ENCODE measurements at places on chromosomes 11 and 22.

GRCh38 chr11:69292221-69292648 is 1.7 kb upstream of the MYEOV start:
- DNase-seq, result peak; percentile 28

GRCh38 chr11:1699771-1700170 is 2.8 kb downstream of the KRTAP5-6 start:
- no peak for DNase-seq

DNA sequence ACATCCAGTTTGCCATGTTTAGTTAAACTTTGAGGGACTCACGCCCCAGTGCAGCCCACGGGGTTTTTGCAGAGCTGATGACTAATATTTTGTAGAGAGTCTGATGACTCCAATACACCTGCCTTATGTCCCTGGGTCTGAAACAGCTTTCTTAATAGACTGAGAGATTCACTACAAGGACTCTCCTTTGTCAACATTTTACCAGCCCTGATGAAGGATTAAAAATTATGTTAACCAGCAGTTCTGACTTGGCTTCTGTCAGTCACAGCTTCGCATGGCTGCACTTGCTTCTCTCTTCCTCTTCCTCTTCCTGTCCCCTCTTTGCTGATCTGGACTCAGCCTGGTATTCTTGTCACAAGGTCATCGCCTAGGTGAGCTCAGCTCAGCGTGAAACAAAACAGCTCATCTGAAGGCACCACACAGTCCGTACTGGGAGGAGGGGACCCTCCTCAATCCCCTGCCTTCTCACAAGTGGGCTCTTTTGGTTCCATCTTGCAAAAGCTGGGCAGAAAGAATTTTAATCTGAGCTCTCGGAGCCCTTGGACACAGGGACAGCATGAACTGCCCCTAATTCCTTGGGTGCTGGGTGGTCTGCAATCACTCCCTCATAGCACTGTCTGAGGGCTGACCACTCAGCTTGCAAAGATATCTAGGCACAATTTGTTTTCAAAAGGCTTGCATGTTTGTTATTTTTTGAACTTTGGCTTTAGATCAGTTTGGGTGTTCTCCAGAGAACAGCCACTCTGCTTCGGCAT is 38.1 kb upstream of the POU2AF1 start:
- DNase-seq, result no peak

GRCh38 chr11:45412051-45412471 is 125.9 kb upstream of the SYT13 start:
- no peak for DNase-seq

DNA sequence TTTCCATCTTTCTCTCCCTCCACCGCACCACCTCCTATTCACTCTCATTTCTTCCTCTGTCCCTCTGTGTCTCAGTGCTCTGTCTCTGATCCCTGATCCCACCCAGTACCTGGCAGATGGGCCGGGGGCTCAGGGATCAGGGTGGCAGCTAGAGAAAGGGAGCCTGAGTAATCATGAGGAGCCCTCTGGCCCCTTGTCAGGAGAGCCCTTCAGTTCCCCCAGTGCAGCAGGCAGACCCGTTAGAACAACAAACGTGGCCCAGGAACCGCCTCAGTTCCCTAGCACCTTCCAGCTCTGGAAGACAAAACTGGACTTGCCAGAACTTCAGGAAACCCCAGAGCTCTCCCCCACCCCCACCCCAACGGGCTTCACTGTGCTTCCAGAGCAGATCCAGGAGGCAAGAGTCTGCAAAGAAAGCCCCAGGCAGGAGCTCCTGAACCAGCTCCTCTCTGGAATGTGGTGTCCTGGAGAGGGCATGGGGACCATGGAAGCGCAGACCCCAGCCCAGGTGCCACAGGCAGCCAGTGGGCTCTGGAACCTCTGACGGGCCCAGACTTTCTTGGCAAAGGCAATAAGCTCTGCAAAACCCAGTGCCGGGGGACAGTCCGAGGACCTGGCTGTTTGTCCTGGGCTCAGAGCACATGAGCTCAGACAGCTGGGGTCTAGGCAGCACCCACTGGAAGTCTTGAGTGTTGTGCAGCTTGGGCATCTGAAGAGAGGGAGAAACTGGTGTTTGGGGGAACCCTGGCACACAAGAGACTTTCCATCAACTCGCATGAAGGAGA is 43.2 kb downstream of the LMO1 start:
- no peak for DNase-seq

GRCh38 chr11:64858467-64859263 is 14.2 kb upstream of the CDC42BPG start:
- no peak for DNase-seq

- no peak for DNase-seq
Observed at GRCh38 chr11:61814247-61814957, 2.4 kb downstream of the FADS1 start.

DNA sequence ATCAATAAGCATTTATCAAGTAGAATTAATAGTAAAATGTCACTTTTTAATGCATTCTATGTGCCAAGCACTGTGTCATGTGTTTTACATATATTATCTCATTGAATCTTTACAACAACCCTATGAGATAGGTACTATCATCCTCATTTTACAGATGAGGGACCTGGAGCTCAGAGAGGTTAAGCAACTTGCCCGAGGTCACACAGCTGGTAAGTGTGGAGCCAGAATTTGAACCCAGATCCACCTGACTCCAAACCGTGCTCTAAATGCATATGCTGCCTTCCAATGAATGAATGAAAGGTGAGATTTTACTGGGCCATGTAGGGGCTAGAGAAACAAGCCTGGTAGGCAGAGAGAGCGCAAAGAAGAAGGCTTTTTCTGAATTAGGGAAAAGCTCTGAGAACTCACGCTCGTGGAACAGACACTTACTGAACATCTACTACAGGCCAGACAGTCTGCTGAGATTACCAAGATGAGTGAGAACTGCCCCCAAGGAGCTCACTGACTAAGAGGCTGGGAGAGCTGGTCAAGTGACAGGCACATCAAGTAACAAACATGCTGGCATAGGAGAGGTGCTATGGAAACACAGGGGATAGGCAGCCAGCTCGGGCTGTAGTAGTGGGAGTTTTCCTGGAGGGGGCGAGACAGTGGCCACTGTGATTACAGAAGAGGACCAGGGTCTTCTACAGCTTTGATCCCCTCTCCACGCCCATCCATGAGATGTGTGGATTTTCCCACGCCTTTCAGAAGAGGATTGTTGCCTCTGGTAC is 4.4 kb downstream of the ABCG4 start:
- no peak for DNase-seq

DNA sequence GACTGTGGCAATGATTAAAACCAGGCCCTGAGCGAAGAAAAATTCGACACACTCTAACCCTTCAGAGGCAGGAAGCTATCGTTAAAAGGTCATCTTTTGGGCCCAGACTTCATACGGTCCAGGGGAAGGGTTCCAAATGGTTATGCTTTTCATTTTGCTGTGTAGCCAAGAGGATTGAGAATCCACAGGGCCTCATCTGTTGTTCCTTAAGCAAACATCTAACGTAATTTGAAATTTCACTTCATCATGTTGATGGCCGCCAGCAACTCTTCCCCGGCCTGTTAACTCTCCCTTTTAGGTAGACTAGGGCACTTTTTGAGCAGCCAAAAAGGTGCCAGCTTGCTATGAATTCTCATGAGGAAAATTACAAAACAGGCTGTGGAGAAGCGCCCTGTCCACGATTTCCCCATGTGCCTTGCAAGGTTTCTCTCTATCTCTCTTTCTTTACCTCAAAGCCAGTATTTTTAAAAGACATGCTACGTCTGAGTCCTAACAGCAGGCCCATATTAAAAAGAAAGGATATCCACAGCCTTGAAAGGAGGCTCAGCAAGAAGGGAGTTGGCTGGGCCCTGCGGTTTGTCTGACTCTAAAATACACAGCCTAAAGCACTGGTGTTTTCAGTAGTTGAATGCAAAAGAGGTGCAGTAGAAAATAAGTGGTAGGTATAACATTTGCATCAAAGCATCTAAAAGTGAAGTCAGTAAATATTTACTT is 356.3 kb upstream of the NARS2 start:
- DNase-seq, result no peak

DNA sequence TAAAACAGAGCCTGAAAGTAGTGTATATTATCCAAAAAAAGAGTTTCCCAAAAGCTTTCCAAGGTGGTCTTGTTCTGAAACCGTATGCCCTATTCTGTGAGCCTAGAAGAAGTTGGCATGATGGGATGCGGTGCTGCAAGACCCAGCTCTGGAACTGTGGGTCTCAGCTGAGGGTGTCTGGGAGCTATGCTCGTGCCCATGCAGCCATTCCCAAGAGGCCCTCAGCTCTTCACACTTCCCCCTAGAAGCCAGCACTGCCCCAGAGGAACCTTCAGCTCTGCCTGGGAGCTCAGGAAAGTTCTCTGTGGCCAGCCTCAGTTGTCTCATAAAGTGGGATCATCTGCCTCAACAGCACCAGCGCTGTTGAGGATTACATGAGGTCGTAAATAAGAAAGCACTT is 6.4 kb upstream of the SYT12 start:
- DNase-seq, result no peak

DNA sequence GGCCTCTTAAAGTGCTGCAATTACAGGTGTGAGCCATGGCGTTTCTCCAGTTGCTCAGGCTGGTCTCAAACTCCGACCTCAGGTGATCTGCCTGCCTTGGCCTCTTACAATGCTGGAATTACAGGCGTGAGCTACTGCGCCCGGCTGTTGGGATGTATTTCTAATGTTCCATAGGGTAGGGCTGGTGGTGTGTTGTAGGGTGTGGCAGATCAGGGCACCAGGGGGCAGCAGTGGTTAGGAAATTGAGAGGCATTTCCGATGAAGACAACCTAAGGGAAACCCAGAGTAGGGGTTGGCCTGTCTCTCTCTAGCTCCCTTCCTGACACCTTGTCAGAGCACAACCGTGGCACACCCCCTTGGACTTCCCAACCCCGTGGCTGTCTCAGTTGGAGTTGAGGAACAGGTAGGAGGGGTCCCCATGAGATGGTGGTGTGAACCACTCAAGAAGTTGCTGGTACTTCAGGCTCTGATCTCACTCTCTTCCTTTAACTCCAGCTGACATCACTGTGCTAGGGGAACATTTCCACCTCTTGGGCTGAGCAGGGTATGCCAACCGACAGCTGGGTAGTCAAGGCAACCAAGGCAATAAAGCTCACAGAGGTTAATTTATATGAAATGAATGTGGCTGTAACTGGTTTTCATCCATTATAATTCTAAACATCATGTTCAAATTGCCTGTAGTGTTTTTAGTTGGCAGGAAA is 33.0 kb downstream of the YWHAH start:
- peak; percentile 53 for DNase-seq

GRCh38 chr11:69088676-69089146 is 40.0 kb downstream of the TPCN2 start:
- no peak for DNase-seq

- no peak for DNase-seq
Observed at GRCh38 chr11:62139526-62140303, 15.9 kb downstream of the INCENP start.

DNA sequence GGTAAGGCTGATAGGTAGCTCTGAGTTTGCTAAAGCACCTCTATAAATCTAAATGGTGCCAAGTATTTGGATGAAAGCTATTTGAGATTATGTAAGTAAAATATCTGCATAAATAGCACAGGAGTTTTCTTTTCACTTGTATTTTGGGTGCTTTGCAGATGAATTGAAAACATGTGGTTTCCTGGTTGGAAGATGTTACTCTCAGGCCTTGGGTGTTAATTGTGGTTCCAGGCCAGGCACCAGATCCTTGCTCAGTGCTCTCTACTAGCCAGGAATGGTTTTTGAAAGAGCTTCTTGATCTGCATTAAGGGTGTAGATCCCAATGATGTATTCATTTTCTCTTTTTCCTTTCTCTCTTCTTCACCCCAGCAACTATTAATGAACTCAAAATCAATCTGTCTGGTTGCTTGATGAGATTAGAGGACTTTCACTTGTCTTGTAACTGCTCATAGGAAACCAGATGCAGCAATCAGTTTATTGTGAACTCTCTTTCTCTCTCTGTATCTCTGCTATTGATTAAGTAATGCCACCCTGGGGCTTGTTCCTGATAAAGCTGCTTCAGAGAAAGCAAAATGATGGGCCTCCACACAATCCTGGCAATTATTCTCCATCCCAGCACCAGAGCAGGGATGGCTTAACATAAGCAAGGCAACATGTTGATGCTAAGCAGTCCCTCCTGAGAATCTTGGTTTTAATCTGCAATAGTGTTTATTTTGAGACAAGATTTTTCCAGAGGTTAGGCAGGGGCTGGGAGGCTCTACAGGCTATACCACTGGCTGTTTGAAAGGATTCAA is 147.0 kb upstream of the NTM start:
- no peak for DNase-seq

- no peak for DNase-seq
Observed at GRCh38 chr11:63670433-63671321, 499 bp downstream of the ATL3 start.

- no peak for DNase-seq
Observed at GRCh38 chr11:74602637-74603556, 10.5 kb downstream of the POLD3 start.

DNA sequence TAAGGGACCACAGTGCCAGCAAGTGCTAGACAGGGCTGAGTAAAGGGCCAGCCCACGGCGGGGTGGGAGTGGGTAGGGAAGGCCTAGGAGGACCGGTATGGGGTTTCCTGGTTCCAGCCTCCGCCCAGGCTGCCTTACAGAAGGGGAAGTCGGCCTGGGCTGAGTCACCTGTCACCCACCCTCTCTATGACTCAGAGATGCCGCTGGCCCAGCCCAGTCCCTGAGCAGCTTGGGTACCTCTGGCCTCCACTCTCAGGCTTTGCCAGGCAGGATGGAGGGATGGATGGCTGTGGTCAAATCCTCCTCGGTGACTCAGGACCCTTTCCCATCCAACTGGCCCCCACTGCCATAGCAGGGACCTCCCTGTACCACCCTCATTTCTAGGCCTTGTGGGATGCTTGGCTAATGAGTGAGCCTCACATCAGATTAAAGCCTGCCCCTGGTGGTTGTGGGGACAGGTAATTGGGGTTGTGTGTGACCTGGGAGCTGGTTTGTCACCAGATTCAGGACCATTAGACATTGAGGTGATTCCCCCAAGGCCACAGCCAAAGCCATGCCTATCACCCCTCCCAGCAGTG is 13.9 kb downstream of the SLC35E4 start:
- DNase-seq, result no peak

GRCh38 chr11:100830978-100831732 is 144.1 kb downstream of the ARHGAP42 start:
- DNase-seq, result no peak

DNA sequence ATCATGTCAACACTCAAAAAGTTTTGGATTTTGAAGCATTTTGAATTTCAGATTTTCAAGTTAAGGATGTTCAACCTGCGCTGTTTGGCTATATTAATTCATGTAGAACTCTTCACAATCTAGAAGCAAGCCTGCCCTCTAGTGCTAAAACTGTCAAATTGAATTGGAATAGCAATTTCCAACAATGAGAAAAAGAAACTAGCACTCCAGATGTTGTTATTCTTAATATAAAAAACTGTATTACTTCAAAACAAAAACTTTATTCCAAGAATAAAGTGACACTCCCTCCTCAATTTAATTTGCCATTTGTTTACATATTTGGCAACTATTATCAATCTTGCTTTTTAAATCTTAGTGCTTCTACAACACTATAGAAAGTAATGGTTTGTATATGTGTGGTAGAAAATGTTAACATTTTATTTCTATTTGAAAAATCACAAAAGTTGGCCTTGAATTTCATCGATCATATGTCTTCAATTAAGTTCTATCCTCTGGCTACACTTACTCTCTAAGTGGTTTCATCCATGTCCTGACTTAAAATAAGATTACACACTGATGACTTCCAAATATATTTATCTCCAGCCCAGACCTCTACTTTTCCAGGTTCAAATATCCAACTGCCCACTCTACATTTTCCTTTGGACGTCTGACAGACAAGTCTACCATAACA is 36.6 kb downstream of the DCUN1D5 start:
- DNase-seq, result no peak

GRCh38 chr11:62908468-62909072 is 12.6 kb downstream of the CHRM1 start:
- DNase-seq, result no peak

- DNase-seq, result no peak
Observed at GRCh38 chr11:129190087-129190486, 2.0 kb downstream of the ARHGAP32 start.

- DNase-seq, result no peak
Observed at GRCh38 chr11:2259466-2259830, 10.9 kb downstream of the ASCL2 start.

Measured in stimulated activated CD8-positive, alpha-beta memory T cell treated with anti-CD3 and anti-CD28 coated beads, Interleukin-4, amount 100 ng/mL, for 1 hour (primary cell).